ENCODE measurements at places on chromosomes 2 and 18.
A peak's percentile ranks its signal among the peaks of the same experiment; 100 is the strongest.

DNA sequence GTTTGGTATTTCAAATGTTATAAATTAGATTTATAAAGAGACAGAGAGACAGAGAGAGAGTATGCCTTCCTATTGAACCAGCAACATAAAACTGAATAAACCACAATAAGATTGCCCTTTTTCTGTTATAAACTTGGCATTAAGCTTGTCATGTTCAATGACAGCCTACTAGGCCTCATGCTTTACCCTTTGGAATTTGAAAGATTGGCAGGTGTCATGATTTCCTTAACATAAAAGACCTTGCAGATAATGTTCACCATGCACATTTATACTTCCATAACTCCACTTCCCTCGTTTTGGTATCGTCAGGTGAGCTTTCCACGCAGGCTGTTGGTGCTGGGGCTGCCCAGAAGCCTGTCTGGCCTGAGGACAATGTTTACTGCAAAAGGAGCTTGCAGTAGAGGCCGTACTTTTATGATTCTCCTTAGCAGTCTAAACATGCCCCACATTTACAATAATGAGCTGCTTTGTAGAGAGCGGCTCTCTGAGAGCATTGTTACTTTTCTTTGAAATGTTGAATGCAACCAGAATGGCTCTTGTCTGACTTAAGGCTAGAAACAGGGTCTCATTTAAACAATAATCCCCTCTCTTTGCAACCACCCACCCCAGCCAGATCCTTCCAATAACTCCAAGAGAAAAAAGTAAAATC, 379.1 kb upstream of the ATP5MC3 start:
- DNase-seq: peak; percentile 7

GRCh38 chr2:190407246-190407661, 901 bp upstream of the MFSD6 start:
- no peak for DNase-seq

DNA sequence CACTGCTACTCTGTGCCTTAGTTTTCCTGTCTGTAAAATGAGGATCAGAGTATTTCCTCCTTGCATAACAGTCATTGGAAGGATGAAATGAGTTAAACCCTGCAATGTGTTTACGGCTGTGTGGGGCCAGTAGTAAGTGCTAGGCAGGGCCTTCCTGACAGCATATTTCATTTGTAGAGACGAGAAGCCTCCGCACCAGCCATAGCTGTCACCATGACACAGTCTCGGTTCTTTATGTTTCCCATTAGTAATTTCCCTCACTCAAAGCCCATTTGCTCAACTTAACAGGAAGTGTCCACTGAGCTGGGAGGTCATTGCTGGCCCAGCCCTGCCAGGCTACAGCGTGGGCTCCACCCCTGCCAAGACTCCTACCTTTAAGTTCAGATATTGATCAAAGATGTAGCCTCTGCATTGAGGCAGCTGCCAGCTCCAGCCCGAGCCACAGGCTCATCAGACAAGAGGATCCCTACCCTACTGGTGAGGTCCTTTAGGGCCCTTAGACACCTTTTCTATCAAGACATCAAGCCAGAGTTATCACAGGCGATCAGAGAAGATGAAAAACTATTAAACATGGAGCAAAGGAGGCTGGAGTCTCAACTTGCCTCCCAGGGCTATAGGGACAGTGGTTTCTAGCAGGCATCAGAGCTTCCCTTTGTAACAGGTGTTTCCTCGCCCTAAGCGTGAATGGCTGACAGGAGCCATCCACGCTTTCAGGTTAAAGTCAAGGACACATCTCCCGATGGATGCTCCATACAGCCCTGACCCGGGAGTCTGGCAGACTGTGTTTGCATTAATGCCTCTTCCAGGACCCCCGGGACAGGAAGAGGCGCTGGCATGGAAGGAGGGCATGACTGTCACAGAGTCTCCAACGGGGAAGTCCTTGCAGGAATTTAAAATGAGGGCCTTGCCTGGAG, 251.7 kb downstream of the NDUFA10 start:
- DNase-seq: no peak

DNA sequence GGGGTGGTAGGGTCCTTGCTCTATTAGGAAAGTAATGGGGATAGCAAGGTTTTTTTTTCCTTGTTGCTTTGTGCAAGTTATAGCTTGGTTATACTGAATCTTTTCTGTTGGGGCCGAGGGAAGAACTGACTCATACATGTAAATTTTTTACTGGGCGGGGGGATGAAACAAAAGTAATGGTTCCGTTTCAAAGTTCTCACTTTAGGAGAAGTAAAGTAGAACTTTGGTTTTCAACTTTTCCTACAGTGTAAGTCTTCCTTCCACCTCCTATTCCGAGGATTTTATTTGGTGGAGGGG, 1.1 kb downstream of the AFTPH start:
- no peak for DNase-seq

Data from midbrain (tissue), 1 donor.